ENCODE measurements at places on chromosomes 16 and 17.

GRCh38 chr16:57797216-57797525 is 5.1 kb downstream of the KIFC3 start:
- no peak for DNase-seq

DNA sequence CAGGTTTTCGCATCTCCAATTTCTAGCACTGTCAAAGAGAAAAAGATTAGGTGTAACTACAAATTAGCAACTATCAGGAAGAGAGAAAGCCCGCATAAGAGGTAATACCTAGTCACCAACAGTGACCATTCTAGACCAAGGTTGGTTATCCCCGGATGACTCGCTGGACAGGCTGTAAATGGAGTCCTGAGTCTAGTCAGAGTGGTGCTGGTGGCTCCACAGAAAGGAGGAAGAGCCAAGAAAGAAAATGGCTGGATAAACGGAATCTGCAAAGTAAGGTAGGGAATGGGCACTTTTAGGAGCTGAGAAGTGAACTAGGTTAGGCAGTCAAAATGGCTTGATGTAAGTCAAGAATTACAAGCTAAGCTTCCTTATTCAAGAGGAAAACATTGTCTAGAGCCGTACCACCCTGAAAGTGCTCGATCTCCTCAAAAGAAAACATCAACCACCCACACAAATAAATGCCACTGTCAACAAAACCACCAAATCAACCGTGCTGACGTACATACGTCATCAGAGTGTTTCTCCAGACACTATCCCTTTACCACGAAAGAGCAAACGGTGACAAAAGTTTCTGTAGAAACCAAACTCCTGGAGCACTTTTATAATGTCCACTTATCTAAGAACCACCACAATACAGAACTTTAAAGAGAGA is 2.2 kb downstream of the GSPT1 start:
- DNase-seq, result no peak

DNA sequence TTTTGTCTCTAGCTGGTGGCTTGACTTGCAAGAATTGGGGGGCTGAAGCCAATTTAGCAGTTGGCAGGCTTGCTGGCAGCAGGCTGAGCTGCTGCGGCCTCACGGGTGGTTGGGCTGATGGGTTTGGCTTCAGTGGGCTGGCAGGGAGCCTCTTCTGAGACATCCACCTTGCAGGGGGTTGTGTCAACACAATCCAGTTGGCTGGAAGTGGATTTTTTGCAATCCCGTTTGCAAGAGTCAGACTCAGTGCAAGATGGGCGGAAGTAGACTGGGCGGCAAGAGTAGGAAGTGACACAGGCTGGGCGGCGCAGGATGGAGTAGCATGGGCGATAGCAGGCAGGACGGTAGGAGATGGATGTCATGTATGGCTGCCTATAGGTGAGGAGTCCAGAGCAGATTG is 1.5 kb downstream of the KRTAP16-1 start:
- DNase-seq, result no peak

GRCh38 chr17:28700830-28701492 is 10.7 kb downstream of the PROCA1 start:
- no peak for DNase-seq

- DNase-seq, result no peak
These were observed 60.4 kb downstream of the ZFHX3 start for GRCh38 chr16:72987480-72987901.

DNA sequence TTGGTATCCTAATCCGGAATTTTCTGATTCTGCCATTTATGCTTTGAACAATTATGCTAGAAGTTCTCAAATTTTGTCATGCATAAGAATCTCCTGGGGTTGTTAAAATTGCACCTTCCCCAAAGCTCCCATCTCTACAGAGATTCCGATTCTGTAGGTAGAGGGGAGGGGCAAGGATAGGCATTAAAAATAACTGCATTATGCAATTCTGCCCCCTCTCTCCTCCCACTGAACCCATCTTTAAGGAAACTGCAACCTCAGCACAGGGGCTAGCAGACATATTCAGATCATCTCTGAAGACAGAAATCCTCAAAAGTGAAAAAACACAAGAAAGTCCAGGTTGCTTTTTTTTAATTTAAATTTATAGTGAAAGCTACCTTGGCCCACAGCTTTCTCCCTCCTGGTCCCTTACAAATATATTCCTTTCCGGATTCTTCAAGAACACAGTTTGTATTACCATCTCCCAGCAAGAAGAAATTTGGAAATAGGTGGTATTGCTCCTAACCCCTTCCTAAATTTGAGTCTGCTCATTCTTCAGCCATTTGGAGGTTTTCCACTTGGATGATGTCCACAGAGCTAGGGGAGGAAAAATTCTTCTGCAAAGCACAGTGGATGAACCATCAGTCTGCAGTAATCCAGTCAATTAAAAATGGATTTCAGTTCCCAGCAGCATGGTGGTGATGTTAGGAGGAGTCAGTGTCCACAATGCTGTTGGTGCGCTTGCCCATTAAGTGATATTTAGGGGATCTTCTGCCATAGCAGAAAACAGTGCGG is 67.7 kb downstream of the RBFOX1 start:
- DNase-seq, result no peak

DNA sequence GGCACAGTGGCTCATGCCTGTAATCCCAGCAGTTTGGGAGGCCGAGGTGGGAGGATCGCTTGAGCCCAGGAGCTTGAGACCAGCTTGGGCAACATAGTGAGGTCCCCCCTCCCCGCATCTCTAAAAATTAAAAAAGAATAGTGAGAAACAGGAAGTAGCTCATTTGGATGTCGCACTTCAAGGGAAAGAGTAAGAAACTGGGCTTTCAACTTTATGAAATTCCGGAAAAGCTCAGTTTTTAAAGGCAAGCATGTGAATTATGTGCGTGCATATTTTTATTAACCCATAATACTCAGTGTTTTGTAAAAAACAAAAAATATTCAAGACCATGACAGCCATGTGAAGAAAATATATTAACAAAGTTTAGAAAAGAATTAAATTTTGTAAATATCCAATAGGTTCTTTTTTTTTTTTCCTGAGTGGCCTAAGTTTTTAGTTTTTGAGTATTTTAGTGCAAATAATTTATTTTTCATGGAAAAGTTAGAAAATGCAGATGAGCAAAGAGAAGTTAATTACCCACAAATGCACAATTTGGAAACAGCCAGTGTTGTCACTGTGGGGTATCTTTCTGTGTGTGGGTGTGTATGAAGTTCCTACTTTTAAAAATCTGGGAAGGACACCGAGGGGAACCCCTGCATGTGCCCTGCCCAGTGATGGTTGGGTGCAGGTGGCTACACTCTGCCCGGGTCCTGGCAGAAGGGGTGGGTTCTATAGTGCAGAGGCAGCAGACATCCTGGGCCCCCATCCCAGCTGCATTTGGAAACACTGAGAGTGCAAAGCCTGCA is 40.0 kb downstream of the CIBAR2 start:
- no peak for DNase-seq

DNA sequence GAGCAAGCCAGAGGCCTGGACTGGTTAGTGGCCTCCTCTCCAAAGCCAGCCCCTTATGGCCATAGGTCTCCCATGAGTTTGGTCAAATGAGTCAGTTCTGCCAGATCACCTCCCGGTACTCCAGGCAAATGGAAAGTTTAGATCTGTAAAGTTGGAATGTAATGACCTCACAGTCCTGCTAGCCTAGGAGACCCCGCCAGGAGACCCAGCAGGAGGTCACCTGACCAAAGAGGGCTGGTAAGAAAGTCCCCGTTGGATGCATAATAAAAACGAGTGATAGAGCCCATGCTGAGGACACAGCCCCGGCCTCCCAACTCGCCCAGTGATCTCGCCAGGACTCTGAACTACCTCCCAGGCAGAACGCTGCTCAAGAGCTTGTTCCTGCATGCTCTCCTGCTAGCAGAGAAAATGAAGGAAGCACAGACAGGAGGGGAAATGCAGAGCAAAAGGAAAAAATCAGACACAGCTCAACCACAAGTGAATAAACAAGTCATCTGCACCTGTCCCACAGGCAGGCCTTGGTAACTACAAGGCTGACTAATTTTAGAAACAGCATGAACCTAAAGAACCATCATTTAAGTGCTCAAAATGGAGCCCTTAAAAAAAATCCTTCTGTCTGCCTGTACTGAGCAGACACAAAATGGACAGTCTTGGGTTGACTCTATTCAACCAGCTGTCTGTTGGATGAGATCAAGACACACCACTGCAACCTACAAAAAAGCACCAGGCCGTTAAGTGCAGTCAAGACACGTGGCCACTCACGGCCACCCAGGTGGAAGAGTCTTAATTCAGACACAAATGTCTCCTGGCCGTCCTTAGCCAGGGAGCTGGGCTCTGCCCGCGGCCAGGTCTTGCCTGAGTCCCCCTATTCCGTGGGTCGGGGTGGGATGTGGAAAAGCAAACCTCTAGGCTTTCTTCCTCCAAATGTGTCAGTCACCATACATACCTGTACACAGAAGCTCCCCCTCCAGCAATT is 9.2 kb downstream of the CDIP1 start:
- no peak for DNase-seq

DNA sequence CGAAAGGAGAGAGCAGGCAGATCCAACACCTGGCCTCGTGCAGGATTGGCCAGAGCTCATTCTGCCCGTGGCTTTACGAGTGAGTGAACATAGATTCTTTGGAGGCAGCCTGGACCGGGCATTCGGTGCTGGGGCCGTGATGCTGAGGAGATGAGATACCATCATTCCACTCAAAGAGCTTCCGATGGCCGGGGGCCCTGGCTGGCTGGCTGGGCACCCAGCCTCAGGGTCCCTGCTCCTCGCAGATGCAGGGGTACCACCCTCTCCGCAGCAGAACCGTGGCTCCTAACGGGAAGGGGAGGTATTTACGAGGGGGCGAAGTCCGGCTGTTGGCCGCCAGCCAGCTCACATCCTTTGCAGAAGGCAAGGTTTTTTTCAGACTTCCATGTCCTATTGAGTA is 66.1 kb upstream of the FOXF1 start:
- no peak for DNase-seq

- DNase-seq, result no peak
These were observed 150.3 kb downstream of the IRX3 start for GRCh38 chr16:54136276-54136625.

DNA sequence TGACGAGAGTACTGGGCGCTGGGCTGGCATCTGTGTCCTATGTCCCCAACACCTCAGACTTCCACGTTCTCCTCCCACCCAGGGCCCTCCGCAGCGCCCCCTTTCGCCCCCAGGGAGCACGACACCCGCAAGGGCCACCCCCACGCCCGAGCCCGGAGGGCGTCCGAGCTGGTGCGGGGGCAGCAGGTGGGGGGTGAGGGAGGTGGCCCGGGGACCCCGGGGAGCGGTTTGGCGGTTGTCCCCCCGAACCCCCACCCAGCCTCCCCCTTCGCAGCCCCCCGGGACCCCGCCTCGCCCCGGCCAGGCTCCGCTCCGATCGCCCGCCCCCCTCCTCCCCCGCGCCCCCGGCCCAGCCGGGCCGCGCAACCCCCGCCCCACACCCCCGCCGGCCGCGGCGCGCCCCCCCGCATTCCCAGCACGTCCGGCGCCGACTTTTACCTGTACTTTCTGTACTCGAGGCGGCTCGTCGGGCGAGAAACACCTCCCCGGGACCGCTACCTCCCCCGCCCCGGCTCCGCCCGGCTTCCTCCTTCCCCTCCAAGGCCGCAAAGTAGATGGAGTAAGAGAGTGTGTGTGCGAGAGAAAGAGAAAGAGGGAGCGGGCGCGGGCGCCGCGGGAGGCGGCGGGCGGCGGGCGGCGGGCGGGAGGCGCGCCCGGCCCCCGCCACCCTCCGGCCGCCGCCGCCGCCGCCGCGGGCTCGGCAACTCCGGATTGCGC is 901 bp downstream of the CDYL2 start:
- DNase-seq, result no peak

- DNase-seq, result no peak
These were observed 174.6 kb downstream of the ABCA8 start for GRCh38 chr17:68780596-68780995.

GRCh38 chr17:57480438-57481196 is 224.3 kb downstream of the MSI2 start:
- DNase-seq, result no peak

- DNase-seq, result no peak
These were observed 687.2 kb downstream of the WWOX start for GRCh38 chr16:78786635-78787034.

DNA sequence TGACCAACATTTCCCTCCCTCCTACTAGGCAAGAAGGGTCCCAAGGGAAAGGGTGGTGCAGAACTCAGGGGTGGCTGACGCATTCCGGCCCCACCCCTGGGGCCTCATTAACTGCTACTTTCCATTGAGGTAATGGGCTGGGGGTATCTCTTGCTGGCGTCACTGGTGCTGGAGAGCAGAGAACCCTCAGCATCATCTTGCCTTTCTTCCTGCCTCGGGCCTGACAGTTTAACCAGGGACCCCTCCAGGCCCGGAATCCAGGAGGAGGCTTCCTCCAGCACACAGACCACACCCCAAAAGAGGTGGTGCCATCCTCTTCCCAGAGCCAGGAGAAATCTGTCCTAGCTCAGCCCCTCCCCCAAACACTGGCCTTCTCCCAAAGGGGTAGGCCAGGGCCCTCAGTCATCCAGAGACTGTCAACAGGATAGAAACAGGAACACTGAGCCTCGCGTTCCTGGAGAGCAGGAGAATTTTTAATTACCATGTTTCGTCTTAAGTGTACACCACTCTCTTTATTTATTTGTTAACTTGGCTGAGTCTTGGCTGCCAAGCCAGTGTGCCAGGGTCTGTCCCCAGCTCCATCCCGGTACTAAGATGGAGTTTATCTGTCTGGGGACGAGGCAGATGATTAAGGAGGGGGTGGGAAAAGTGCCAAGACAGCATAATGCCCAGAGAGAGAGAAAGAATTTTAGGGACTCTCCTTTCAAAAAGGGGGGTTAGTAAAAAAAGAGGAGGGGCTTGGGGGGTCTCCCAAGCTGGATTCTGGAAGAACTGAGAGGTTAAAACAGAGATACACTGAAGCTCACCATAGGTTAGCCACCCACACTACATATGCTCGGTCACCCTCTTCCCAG is 5.1 kb downstream of the ETV4 start:
- DNase-seq, result no peak

GRCh38 chr16:15604460-15605440 is 38.2 kb downstream of the MARF1 start:
- no peak for DNase-seq

GRCh38 chr16:68238029-68238345 is 2.1 kb upstream of the ESRP2 start:
- no peak for DNase-seq

DNA sequence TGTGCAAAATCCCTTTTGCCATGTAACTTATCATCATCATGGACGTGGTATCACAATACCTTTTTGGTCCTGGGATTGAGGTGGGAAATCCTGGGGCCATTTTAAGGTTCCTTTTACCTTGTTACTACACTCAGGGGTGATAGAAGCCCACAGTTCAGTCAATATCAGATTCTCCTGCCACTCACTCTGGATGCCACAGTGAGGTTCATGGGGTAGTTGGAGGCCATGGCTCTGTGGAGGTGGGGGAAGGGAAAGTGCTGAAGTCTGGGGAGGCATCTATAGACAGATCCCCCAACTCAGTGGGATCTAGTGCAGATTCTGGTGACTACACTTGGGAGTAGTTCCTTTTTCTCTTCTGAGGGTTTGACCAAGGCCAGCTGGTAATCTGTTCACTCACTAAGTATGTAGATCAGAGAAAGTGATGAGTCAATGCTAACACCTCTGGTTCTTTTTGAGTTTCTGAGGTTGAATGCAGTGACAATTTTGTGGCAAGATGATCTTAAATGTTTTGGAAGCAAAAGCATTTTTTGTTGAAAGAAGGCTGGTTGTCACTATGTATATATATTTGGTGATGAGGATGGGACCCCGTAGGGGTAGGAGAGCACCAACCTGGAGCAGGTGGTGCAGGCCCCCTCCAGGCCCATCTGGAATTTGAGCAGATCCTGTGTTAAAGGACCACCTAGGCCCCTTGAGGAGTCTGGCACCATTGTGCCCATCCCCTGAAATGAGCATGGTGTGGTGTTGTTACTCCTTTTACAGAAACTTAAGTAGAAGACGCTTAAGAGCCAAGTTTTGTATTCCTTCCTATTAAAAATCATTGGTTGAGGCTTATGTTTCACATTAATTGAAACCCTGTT is 18.8 kb upstream of the IRF8 start:
- DNase-seq, result no peak

- peak; percentile 9 for DNase-seq
These were observed 13.7 kb downstream of the MYO15B start for GRCh38 chr17:75601057-75601987.

Data from NCI-H1436 treated with DMSO at 0.1 percent for 48 hours (cell line).